ENCODE measurements at places on chromosomes 7 and 10.

- peak; percentile 69 for DNase-seq
Observed at GRCh38 chr10:24882047-24882698, 70.2 kb downstream of the PRTFDC1 start.

GRCh38 chr7:121313793-121314676 is 14.8 kb upstream of the WNT16 start:
- no peak for DNase-seq

- DNase-seq: no peak
Observed at GRCh38 chr7:39313974-39314373, 252.2 kb upstream of the YAE1 start.

DNA sequence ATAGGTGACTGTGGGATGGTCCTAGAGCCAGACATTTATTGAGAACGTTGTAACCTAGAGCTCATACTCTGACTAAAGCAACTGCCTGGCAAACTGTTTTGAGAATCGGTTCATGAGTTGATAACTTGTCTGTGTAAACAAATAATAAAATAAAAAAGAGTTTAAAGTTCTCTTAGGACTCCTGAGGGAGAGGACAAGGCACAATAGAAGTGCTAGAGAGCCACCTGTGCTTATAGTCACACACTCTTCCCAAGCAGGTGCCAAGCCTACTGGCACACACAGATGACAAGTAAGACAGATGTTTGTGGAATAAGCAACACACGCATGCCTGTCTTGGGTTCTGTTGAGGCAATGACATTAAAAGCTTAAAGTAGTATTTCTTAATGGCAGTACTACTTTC is 7.9 kb downstream of the EDRF1 start:
- DNase-seq: no peak

DNA sequence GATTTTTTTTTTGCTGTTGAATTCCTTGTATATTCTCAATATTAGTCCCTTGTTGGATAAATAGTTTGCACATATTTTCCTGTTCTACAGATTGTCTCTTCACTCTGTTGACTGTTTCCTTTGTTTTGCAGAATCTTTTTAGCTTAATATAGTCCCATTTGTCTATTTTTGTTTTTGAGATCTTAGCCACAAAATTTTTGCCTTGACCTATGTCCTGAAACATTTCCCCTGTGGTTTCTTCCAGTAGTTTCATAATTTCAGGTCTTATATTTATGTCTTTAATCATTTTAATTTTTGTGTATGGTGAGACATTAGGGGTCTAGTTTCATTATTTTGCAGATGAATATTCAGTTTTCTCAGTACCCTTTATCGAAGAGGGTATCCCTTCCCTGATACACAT is 92.7 kb downstream of the LANCL2 start:
- no peak for DNase-seq

DNA sequence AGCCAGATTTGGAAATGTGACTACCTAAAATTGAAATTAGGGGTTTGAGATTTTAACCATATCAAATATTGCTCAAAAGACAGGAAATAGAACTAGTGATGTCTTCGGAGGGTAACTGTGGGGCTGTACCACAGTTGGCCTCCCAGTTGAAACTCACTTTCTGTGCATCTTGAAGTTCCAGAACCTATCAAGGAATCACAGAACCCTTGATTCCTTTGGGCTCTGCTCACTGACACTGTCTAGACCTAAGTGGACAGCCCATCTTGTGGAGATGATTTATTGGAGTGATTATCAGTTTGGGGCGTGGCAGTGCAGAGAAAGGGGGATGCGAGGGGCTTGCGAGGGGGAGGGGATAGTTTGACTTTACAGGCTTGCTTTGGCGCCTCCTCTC is 134.2 kb upstream of the GJD4 start:
- DNase-seq: no peak

DNA sequence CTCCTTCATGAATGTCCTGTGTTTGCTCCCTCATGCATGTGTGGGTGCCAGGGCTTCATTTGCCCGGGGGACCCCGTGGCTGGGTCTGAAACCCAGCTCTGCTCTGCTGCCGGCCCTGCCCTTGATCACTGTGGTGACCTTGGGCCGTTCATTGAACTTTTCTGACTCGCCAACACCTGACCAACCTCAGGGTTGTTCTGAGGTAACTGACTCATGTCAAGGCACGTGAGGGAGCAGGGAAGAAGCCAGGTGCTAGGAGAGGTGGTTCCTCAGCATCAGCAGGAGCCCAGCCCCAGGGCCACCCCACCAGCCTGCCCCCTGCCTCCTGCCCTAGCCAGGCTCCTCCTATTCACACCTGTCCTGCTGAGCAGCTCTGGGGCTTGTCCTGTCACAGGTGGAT is 47.9 kb downstream of the TBATA start:
- DNase-seq: no peak

DNA sequence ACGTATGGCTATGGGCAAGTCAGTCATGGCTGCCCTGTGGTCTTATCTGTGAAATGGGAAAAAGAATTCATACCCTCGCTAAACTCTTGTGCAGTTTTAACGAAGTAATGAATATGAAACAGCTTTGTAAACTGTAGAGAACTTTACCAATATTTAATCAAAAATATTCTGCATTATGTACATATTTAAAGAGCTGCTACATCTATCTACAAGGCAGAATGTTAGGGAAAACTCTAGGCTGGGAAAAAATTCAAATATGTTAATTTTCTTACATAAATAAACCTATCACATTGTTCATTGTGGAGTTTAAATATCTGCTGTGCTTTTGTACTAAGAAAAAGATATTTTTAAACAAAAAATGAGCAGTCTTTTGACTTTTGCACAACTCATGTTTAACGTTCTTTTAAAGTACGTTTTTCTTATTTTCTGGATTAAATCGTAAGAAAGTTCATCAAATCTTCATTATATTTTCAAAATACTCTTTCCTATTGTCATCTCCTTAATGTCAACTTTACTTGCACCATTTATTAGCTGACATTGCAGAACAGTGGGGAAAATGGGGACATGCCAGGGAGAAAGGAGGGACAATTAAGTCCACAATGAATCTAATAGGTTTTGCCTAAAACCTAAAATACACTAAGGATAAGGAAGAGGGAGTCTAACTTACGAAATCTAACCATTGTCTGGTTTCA is 57.5 kb downstream of the ICA1 start:
- DNase-seq: no peak

- DNase-seq: no peak
Observed at GRCh38 chr10:78398382-78398781, 364.7 kb downstream of the RPS24 start.

DNA sequence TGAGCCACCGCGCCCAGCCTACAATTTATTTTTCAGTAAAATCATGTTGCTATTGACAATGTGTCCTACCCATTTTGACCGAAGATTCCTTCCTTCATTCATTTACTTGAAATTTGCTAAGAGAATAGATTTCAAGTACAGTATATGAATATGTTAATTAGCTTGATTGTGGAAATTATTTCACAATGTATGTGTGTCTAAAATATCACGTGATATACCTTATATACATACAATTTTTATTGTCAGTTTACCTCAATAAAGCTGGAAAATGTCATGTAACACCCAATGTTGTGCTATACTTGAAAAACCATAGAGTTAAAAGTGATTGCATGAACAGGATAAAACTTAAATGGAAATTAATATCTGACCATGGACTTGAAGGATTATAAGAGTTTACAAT is 521.7 kb upstream of the ANKRD30A start:
- no peak for DNase-seq

GRCh38 chr10:74223755-74224529 is 72.9 kb downstream of the ADK start:
- peak; percentile 69 for DNase-seq

DNA sequence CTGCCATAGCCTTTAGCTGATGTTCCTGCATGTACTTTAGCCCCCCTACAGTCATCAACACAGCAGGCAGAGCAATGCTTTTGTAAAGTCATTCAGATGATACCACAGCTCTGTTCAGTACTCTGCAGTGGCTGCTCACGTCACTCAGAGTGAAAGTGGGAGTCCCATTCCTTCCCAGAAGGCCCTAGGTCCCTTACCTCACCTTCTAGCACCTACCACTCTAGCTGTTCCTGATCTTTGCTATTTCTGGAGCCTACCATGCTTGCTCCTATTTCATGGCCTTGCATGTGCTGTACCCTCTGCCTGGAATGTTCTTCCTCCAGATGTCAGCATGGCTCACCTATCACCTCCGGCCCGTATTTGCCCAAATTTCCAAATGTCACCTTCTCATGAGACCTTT is 94.4 kb upstream of the PRR15 start:
- no peak for DNase-seq

GRCh38 chr7:143891457-143891856 is 10.5 kb downstream of the TCAF1 start:
- DNase-seq: peak; percentile 49

DNA sequence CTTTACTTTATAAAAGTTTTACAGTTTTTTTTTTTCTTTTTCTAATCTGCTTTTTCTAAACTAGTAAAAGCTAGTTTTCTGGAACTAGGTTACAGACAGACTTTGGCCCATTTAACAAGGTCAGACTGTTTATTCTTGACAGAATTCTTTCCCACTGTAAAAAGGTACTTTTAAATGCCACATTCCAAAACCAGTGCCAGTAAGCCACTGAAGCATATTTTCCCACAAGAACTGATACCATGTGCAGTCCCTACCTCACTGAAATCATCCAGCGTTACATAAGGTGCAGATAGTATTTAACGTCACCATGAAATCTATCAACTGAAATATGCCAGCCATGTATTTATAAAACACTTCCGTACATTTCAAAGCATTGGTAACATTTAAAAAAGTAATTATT is 121.6 kb downstream of the CDK6 start:
- DNase-seq: peak; percentile 60

DNA sequence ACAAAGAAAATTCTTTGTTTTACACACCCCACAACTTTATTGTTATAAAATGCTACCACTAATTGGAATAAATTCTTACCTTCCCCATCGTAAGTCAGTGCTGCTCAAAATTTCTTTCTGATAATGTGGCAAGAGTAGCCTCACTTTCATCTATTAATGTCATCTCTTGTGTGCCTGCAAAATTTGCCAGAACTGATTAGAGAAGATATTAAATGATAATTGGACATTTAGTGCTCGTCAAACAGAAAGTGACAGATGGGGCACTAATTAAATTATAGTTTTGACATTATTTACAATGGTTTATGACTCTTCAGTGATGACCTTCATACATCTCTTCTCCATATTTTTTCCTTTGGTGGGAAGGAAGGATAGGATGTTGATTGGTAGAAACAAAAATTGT is 690.9 kb downstream of the NXPH1 start:
- DNase-seq: no peak

- DNase-seq: no peak
Observed at GRCh38 chr7:122726881-122727280, 24.2 kb upstream of the RNF148 start.

- no peak for DNase-seq
Observed at GRCh38 chr10:33286157-33286934, 48.1 kb downstream of the NRP1 start.

DNA sequence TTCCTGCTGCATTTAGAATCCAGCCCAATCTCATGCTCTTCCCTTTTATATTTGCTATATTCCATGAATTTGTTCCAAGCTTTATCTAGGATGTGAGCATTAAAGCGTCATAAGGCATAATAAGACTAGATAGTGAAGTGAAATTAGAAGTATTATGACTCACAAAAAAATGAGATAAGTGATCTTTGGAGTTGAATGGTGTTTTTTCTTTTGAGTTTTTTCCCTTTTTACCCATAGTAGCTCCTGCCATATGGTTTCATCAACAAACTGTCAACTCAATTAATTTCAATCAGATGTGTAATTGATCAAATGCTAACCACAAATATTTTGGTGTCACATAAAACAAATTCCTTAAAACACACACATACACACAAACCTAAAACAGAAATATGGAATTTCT is 17.0 kb downstream of the KLHDC10 start:
- peak; percentile 42 for DNase-seq

- DNase-seq: no peak
Observed at GRCh38 chr7:98779800-98780587, 89.8 kb downstream of the TMEM130 start.

- DNase-seq: no peak
Observed at GRCh38 chr10:121519901-121520493, 78.2 kb downstream of the FGFR2 start.

- DNase-seq: peak; percentile 3
Observed at GRCh38 chr7:67625257-67625737, 628.7 kb downstream of the TYW1 start.

DNA sequence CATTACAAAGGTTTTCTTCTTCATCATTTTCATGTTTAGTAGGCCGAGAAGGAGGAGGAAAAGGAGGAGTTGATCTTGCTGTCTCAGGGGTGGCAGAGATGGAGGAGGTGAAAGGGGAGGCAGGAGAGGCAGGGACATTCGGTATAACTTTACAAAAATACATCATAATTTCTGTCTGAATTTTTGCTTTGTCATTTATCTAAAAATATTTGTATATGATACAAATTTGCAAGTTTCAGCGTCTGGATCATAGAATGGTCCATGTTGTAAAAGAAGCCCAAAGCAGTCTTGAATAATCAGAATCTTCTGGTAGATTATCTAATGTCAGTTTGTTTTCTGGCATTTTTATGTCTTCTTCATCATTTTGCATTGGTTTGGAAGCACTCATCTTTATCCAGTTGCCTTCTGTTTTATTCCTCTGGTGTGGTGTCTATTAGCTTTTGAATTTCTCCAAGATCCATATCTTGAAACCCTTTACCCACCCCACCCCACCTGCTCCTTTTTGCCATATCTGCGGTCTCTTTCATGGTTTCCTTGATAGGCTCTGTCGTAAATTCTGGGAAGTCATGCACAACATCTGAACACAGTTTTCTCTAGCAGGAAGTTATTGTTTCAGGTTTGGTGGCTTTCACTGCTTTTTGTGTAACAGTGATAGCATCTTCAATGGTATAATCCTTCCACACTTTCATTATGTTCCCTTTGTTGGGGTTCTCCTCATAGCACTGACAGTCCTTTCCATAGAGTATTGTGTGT is 95.0 kb downstream of the ST7 start:
- DNase-seq: no peak

DNA sequence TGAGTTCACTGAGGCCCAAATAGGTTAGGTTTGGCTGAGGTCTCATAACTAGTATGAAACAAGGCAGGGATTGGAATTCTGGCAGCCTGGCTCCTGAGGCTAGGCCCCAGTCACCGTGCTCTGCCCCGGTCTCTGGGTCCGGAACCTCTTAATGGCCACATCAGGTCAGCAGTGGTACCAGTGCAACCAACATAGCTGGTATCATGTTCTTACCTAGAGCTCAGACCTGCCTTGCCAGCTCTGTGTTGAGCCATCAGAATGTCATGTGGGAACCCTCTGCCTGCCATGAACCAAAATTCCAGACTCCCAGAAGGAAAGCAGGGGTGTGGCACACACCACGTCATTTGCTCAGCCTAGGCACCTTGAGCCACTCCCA is 56.5 kb downstream of the ZNF467 start:
- no peak for DNase-seq

DNA sequence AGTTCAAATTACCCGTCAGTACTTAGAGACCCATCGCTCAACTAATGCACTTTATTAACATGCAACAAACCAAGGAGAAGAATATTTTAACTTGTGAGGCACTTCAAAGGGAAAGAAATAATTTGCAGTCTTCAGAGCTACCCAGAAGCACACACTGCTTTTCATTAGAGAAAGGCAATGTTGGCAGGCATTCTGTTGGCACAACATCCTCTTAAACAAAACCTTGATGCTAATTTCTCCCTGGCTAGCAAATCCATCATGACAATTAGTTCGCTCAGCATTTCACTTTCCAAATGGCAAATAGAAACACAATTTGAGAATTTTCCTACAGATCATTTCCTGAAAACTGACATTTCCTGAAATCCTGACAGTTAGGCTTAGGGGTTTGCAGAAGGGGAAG is 155.6 kb upstream of the FAM13C start:
- no peak for DNase-seq

- no peak for DNase-seq
Observed at GRCh38 chr7:30979027-30979426, 15.3 kb downstream of the GHRHR start.

GRCh38 chr7:100465702-100466311 is 1.7 kb upstream of the SPACDR start:
- DNase-seq: peak; percentile 70

All from amniotic epithelial cell (primary cell).